ENCODE measurements at places on chromosomes 11 and 22. TPM values are rescaled to one million over a fixed set of nuclear protein-coding genes. Genes with fewer than 3 reads are reported as not detected.

Gene SCN2B
- total RNA-seq = not detected

Gene SAA1
- not detected for total RNA-seq

Gene TMEM9B
- 33.8 TPM for total RNA-seq

Gene SPTBN2
- 0.29 TPM for total RNA-seq

Gene NXPE4
- total RNA-seq = not detected

Gene NLRP6
- total RNA-seq = not detected

Gene RAB30
- 4.1 TPM for total RNA-seq

Gene INPP5J
- 0.86 TPM for total RNA-seq

Gene B3GAT1
- total RNA-seq = not detected
